GM12864 (cell line): ENCODE measurements at places on chromosomes 5 and 9.

- DNase-seq, result no peak
These were observed 23.4 kb upstream of the GALNT10 start for GRCh38 chr5:154166901-154167791.

GRCh38 chr9:86494644-86495111 lies 140.5 kb upstream of the TUT7 start:
- no peak for DNase-seq

GRCh38 chr5:68464424-68464823 lies 248.9 kb downstream of the PIK3R1 start:
- DNase-seq, result no peak

- DNase-seq, result peak; percentile 16
These were observed 17.3 kb upstream of the ODF2 start for GRCh38 chr9:128438343-128439109.

- no peak for DNase-seq
These were observed 320.5 kb upstream of the ADCY2 start for GRCh38 chr5:7075470-7075869.

- no peak for DNase-seq
These were observed 666.3 kb downstream of the DNAH5 start for GRCh38 chr5:13278148-13278547.

- no peak for DNase-seq
These were observed 83.1 kb upstream of the RANBP3L start for GRCh38 chr5:36384845-36385244.

GRCh38 chr5:56279291-56279690 lies 46.2 kb upstream of the ANKRD55 start:
- no peak for DNase-seq

DNA sequence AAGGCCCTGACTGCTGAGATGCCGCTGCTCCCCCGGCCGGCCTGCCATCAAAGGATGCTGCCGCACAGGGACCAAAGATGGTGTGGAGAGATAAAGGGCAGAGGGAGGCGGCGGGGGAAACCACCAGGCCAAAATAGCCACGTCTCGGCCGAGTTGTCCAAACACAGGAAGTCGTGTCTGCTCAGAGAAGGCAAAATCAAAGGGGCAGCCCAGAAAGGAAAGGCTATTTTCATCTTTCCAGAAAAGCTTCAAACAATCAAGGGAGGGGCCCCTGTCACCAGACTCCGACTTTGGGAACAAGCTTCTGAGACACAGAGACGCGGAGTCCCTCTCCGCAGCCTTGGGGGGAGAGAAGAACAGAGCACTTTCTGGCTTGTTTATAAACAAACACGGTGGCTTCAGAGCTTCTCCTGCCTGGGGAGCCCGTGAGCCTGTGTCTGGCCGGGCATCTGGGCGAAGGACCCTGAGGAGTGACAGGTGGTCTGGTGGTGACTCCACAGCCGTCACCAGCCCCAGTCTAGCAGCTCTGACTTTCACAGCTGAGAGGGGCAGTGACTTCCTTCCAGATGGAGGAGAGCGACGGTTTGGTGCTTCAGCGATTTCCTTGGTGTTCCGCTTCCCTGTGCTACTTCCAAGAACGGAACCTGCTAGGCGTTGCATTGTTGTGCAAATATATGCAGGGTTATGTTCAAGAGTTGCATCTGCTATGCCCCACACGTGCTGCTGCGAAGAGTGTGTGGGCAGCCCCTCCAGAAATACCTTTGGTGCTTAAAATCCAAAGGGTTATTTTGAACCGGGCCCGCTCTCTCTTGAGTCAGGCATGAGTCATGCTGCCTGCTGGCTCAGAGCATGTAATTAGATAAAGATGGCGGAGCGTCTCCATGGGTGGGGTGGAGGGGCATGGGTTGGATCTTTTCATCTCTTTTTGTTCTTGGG lies 24.0 kb downstream of the ADAMTSL2 start:
- DNase-seq, result no peak

- no peak for DNase-seq
These were observed 15.8 kb downstream of the ZDHHC21 start for GRCh38 chr9:14677396-14677795.

DNA sequence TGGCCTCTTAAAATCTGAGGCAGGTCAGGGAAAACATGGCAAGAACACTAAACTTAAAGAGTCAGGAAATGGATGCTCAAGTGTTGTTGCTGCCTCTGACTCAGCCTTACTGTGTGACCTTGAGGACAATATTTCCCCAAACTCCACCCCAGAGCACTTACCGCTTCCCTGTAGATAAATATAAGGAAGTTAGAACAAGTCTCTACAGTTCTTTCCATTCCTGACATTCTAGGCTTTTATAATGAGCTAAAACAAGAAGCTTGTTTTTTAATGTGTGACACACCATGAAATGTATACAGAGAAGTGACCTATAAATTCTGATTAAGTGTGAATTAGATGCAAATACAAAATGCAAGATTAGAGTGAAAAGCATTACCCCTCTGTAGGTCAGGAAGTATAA lies 129.3 kb downstream of the GRIA1 start:
- no peak for DNase-seq
